Activated naive CD4-positive, alpha-beta T cell (primary cell): ENCODE measurements at places on chromosomes 6 and 20.

DNA sequence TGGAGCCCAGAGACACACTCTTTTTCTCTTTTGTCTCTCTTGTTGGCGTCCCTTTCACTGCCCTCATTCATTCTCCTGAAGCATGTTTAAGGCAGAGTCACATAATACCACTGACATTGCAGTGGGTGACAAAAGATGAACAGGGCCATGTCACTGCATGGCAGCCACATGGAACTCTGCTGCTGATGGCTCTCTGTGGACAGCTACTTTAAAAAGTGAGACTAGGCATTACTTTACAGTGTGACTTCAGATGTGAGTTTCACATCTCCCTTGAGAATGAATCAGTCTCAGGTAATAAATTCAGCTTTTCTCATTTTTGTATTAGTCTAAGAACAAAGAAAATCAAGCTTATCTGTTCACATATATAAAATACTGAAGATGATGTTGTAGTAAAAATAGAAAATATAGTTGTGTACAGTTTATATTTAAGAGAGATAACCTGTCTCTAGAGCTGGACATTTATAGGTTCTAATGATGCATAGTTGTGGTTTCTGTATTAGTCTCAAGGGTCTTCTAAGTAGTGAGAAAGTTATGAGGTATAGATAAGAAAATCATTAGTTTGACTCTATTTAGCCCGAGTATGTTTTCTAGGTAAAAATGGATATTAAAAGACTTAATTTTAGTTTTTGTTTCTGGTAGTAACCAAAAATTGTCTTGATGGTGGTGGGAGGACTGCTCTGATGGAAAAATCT, 6.1 kb downstream of the MRS2 start:
- DNase-seq: no peak

GRCh38 chr6:159865226-159865920, 25.4 kb upstream of the MAS1 start:
- no peak for DNase-seq

DNA sequence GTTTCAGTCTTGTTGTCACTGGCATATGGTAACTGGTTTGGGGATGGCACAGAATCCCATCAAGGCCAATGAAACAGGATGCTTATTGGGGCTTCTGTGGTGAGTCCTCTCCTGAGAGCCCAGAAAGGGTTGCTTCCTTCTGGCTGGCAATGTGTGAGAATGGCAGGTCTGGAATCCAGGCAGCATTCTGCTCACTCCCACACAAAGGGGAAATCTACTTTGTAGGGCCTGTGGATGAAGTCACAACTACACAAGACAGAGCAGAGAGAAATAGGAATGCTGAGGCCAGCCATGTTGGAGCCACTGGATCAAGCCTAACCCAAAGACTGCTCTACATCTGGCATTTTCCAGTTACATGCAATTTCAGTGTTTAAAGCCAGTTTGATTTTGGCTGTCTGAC, 15.7 kb downstream of the PLAGL2 start:
- no peak for DNase-seq

GRCh38 chr6:35737413-35738211, 780 bp downstream of the ARMC12 start:
- DNase-seq: no peak

- DNase-seq: no peak
Observed at GRCh38 chr20:49185071-49185761, 2.9 kb downstream of the STAU1 start.

GRCh38 chr6:110810896-110811586, 4.2 kb downstream of the CDK19 start:
- no peak for DNase-seq

DNA sequence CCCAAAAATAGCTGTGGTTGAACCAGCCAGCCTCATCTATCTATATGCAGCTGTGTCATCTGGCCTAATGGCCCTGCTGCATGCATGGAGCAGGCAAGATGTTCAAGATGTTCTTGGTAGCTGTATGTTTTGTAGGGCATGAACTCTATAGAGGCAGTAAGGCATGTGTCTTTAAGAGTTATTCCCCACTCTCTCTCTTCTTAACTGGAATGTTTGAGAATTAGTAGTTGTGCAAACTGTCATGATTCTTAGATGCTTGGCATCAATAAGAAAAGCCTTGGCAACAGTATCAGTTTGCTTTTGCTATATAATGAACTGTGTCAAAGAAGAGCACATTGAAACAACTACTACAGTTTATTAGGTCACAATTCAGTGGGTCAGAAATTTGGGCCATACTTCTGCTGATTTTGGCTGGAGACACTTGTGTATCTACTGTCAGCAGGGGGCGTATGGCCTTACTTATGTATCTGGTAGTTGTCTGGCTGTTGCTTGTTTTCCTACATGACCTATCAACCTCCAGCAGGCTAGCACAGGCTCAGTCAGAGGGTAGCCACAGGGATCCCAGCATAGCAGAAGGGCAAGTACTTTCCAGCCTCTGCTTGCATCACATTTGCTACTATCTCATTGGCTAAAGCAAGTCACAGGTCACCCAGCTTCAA, 56.1 kb upstream of the LAMP5 start:
- DNase-seq: no peak

DNA sequence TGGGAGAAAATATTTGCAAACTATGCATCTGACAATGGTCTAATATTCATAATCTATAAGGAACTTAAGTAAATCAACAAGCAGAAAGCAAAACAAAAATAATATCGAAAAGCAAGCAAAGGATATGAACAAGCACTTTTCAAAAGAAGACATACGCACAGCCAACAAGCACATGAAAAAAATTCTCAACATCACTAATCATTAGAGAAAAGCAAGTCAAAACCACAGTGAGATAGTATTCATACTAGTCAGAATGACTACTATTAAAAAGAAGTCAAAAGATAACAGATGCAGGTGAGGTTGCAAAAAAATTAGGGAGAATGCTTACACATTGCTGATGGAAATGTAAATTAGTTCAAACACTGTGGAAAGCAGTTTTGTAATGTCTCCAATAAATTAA, 410.2 kb downstream of the MMUT start:
- no peak for DNase-seq

DNA sequence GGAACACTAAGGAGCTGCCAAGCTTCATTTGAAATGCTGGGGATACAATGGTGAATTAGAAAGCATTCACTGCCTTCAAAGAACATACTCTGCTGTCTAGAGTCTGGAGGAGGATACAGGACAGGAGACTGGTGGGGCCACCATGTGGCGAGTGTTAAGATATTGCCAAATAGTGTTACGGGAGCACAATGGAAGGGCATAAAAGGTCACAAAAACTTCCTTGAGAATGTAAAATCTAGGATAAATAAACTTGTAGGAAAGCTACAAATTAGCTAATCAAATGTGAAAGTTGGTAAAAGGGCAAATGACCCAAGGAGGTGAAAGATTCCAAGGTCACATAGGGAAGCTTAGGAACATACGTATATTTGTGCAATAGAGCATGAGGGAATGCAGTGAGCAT, 271.7 kb downstream of the RFPL4B start:
- no peak for DNase-seq

- DNase-seq: no peak
Observed at GRCh38 chr20:61963149-61963548, 102.5 kb downstream of the TAF4 start.

DNA sequence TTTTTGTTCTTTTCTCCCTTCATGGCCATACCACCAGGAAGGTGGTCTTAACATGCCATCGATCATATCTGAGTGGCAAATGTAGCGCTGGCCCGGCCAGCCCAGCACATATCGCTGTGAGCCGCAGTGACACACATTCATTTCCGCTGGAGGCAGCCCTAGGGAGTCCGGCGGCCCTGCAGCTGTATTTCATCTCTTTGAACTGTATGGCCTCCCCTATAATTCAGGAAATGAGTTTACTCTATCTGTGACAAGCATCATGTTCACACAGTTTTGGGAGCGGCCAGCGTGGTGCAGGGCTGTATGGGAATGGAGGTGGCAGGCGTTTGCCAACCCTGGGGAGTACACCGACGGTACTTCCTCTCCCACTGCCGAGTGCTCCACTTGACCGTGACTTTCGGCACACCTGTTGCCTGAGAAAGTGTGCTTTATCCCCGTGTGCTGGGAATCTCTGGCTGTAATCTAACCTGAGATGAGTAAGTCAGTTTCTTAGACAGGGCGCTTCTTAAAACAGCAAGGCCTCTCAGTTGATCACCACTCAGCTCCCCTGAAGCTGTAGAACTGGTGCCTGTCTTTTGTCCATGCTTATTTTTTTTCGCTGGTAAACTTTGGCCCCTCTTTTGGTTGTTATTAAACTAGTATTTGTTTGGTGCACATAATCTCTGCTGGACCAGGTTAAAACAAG, 257.1 kb upstream of the TAB2 start:
- DNase-seq: no peak

- no peak for DNase-seq
Observed at GRCh38 chr20:8424010-8424409, 291.9 kb downstream of the PLCB1 start.

DNA sequence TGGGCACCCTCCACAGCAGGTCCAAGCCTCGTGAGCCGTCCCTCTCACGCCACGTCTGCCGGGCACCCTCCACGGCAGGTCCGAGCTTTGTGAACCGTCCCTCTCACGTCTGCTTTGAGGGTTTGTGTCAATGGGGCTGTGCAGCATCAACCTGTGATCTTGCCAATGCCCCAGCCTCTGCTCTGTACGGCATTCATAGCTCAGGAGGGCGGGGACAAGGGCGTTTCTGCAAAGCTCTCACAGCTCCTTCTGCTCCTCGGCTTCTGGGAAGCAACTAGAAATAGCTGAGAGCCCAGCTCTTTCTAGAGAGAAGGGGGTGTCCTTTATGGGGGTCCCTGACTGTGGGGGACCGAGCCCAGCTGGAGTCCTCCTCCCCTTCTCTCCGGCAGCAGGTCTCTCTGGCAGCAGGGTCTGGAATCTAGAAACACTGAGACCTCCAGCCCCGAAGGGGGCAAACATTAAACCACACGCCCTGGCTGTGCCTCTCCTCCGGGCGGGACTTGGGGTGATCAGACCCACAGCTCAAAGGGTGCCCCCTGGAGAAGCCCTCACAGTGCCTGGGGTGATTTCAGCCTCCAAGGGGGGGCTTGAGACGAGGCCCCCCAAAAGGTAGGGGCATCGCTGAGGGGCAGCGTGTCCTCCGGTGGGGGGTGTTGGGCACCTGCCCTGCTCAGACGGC, 41.2 kb upstream of the CHRNA4 start:
- DNase-seq: no peak

DNA sequence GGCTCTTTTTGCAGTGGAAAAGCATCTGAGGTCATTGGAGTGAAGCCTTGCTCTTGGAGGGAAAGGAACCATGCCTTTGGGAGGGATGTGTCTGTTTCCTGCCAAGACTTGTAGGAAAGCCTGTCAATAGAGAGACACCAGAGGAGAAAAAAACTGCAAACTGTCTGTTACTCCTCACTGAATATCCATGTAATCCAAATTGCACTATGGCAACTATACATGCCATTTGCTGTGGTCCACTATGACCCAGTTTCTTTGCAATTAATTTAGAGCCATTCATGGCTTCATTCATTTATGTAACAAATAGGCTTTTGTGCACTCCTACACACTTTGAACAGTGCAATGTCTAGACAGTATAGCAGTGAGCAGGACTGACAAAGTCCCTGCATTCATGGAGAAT, 296.5 kb downstream of the SLC35F1 start:
- DNase-seq: no peak

DNA sequence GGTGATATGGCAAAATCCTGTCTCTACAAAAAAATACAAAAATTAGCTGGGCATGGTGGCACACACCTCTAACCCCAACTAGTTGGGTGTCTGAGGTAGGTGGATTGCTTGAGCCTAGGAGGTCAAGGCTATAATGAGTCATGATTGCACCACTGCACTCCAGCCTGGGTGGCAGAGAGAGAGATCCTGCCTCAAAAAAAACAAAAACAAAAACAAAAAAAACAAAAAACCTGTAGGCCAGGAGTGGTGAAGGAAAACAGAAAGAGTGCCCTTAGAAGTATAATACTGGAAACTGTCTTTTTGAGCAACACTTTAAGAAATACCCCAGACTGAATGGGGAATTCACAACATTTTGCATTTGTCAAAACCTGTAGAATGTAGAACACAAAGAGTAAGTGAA, 85.3 kb downstream of the JARID2 start:
- DNase-seq: no peak

GRCh38 chr20:4081421-4081820, 66.1 kb upstream of the RNF24 start:
- no peak for DNase-seq

DNA sequence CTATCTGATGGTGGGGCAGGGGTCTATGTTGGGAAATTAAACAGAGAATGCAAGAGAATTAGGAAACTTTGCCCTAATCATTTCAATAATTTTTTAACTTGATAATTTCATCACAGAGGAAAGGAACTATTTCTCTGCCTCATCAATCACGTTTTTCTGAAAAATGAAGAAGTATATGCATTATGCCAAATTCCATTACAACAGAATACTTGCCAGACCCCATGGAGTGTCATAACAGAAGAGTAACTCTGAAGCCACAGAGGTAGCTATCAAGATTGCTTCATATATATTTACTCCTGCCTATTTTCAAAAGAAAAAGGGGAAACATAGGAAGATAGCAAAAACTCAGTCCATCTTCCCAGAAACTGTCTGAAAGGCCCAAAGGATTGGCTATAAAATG, 5.7 kb upstream of the USP49 start:
- DNase-seq: no peak

- DNase-seq: no peak
Observed at GRCh38 chr6:144181639-144182038, 31.3 kb downstream of the STX11 start.

- no peak for DNase-seq
Observed at GRCh38 chr20:36474563-36474962, 66.8 kb upstream of the MYL9 start.

GRCh38 chr6:66662721-66663507, 955.9 kb upstream of the EYS start:
- no peak for DNase-seq

DNA sequence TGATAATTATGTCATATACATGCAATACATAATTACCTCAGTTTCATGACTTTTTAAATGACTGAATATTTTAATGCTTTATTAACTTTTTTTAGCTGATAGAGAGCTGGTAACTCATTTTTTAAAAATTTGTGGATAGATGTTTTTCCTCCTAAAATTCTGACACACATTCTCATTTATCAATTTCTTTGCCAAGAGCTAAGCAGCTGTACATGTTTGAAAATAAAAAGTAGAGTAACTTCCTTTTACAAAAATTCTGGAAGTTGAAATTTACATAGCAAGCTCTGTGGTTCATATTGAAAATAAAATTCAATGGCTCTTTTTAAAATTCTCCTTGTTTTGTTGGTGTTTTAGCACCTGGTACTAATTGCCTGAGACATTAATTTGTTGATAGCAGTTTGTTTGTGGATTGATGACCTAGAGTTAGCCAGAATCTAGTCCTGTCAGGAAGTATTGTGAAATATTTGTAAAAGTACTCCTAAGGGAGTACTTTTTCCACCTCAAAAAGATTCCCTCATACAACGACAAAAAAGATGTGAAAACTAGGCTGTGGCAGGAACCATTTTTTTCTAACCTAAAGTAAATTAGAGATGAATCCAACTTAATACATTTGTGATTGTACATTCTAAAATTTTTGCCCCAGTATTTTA, 621.8 kb downstream of the BCKDHB start:
- DNase-seq: no peak

- no peak for DNase-seq
Observed at GRCh38 chr6:48915591-48915990, 547.5 kb downstream of the MMUT start.

- DNase-seq: no peak
Observed at GRCh38 chr6:21772884-21773575, 179.5 kb downstream of the SOX4 start.

- no peak for DNase-seq
Observed at GRCh38 chr6:75935473-75935793, 137.0 kb downstream of the IMPG1 start.

GRCh38 chr6:130843575-130844320, 16.5 kb downstream of the SMLR1 start:
- DNase-seq: no peak
